ENCODE measurements at places on chromosomes 4 and X. TPM values are rescaled to one million over a fixed set of nuclear protein-coding genes. Genes with fewer than 3 reads are reported as not detected.

DNA sequence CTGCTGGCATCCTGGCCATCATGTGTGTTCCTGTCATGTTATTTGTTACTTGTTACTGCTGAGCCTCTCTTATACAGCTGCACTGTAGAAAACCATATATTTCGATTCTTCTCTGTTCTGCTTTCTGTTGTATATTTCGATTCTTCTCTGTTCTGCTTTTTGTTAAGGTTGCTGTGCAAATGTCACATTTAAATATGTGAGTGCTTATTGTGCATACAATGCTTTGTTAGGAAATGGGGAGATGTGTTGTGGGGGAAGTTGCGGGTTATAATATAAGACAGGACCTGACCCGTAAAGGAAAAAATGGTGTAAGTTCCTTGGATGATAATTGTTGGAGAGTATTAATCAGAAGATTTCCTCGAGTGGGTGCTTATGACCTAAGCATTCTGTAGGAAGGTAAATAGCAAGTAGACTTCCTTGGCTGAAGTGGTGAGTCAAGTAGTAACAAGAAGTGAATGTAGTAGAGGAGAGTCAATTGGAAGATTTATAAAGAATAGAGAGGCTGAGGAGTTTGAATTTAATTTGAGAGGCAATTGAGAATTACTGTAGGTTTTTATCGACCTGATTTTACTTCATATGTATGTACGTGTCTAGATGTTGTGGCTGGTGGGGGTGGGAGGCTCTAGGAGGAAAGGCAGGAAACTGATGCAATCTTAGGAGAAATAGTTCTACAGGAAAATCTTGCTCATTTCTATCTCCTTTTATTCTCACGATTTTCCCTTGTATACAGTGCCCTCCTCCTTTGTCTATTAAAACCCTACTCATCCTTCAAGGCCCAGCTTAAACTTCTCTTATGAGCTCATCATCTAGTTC lies 8.5 kb downstream of the OGT start:
- DNase-seq = no peak

- no peak for DNase-seq
Measured at GRCh38 chr4:65819192-65819591, 148.9 kb upstream of the EPHA5 start.

LDB2 gene
- 41.2 TPM for polyA plus RNA-seq

BMP3 gene
- polyA plus RNA-seq = 0.34 TPM
